ENCODE measurements at places on chromosomes 6 and 20. TPM values are rescaled to one million over a fixed set of nuclear protein-coding genes. Genes with fewer than 3 reads are reported as not detected.

DNA sequence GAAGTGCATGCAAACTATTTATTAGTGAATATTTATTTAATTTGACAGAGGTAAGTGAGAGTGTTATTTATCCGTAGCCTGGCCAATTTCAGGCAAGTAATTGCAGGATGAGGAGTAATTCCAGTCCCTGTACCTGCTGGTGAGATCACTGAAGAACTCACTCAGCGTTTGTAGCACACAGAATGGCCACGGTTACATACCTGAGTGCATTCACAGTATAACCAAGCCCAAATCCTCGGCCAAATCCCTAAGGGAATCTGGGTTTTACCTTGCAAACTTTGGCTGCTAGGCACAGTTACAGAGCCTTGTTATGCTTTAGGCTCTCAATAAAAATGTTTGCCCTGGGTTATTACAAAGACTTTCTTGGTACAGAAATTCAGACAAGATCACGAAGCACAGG, 93.3 kb downstream of the KCNQ5 start:
- no peaks in the 10 kb centered on the region for H3K4me1 ChIP-seq
- H3K27me3 ChIP-seq: no peaks in the 10 kb centered on the region
- no peak overlapping the region for H3K4me3 ChIP-seq
- no peak overlapping the region for H3K27ac ChIP-seq
- no peak for DNase-seq

DNA sequence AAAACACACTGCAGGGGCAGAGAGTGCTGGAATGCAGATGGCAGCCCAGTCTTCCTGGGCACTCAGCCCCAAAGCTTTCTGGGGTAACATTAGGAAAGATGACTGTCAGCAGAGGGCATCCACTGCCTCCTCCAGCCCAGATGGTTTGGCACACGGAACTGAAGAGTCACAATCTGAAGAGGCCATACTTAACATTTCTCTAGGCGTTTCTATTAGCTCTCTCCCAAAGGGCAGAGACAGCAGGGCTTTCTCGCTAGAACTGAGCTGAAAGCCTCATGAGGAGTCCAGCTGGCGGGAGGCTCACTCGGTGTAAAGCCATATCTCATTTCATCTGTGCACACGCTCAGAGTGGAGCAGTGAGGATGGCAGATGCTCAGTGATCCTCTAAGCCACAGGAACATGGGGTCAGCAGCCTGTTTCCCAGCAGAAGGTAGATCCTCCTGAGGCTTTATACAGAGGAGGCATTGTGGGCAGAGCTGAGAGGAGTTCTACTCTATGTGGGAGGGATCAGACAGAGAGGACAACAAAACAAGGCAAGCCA, 28.1 kb downstream of the ALDH8A1 start:
- H3K36me3 ChIP-seq: no peaks in the 10 kb centered on the region
- H3K4me1 ChIP-seq: no peaks in the 10 kb centered on the region
- DNase-seq: no peak
- H3K27me3 ChIP-seq: no peaks in the 10 kb centered on the region
- no peak overlapping the region for H3K27ac ChIP-seq

The MMS22L gene
- 0.61 TPM for polyA plus RNA-seq

DNA sequence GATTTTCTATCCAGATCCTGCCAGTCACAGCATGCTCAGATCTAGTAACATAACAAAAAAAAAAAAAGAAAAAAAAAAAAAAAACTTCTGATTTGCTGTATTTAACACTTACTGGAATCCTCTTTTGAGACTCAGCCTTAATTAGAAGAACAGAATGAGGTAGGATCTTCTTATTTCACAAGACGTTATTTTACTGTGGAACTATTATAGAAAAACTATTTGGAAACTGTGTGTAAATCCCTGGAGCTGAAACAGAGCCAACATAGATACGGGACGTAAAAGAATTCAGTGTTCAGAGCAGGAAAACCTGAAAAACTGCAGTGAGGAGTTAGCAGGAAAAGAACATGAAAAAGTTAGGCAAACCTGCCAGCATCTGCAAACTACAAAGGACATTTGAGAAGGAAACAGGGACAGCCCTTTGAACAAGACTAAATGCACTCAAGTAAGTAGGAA, 3.4 kb upstream of the ZNF217 start:
- H3K36me3 ChIP-seq: no peaks in the 10 kb centered on the region
- DNase-seq: peak; percentile 5
- peaks cover 16% of the 10 kb centered on the region for H3K4me1 ChIP-seq
- peak overlapping the region; percentile 99 for H3K27ac ChIP-seq
- H3K27me3 ChIP-seq: no peaks in the 10 kb centered on the region

The SIRPG gene
- polyA plus RNA-seq: not detected

The CDH22 gene
- 0.42 TPM for polyA plus RNA-seq

DNA sequence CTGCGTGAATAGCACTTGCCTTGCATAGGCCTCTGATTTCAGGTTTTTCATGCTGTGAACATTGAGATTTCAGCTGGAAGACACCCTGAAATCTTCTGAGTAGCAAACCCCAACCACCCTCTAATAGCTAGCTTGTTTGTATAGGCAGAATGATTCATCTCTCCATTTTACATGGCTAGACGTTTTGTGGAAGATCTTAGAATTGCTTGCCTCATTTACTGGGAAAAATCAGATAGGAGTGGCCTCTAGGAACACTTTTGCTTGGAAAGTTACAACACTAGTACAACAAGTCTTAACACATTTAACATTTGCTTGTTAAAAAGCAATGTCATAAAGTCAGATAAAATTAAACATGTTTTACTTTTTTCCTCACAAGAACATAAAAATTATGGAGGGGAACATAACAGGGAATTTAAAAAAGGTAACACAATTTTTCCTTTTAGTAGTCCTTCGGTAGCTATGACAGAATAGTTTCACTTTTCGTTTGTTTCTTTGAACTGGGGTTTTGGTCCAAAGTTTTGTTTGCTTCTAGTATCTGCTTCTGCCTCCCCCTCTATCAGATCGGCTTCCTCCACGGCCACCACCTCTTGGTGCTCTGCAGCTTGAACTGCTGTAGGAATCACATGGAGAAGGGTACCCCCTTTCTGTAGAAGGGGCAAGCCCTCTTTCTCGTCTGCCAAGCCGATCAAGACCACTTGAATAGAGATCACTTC, 102.2 kb upstream of the PTCHD4 start:
- no peaks in the 10 kb centered on the region for H3K36me3 ChIP-seq
- no peaks in the 10 kb centered on the region for H3K4me1 ChIP-seq
- DNase-seq: no peak
- no peaks in the 10 kb centered on the region for H3K27me3 ChIP-seq

GRCh38 chr6:150635906-150636514, 36.3 kb downstream of the PLEKHG1 start:
- DNase-seq: no peak
- H3K36me3 ChIP-seq: peaks cover 4% of the 10 kb centered on the region
- peaks cover 2% of the 10 kb centered on the region for H3K4me1 ChIP-seq
- no peaks in the 10 kb centered on the region for H3K27me3 ChIP-seq
- no peak overlapping the region for H3K4me3 ChIP-seq
- H3K27ac ChIP-seq: no peak overlapping the region

- no peaks in the 10 kb centered on the region for H3K27me3 ChIP-seq
- H3K4me3 ChIP-seq: no peak overlapping the region
- H3K4me1 ChIP-seq: no peaks in the 10 kb centered on the region
- H3K36me3 ChIP-seq: no peaks in the 10 kb centered on the region
These were observed 164.7 kb upstream of the CHD6 start for GRCh38 chr20:41782730-41783406.

GRCh38 chr6:142570221-142570671, 268.4 kb downstream of the ADGRG6 start:
- H3K27me3 ChIP-seq: no peaks in the 10 kb centered on the region
- H3K4me3 ChIP-seq: no peak overlapping the region
- DNase-seq: no peak
- no peak overlapping the region for H3K27ac ChIP-seq

GRCh38 chr6:78192057-78192456, 539.2 kb downstream of the MEI4 start:
- no peaks in the 10 kb centered on the region for H3K36me3 ChIP-seq
- H3K4me3 ChIP-seq: no peak overlapping the region
- H3K27me3 ChIP-seq: no peaks in the 10 kb centered on the region
- H3K27ac ChIP-seq: no peak overlapping the region
- no peaks in the 10 kb centered on the region for H3K4me1 ChIP-seq

DNA sequence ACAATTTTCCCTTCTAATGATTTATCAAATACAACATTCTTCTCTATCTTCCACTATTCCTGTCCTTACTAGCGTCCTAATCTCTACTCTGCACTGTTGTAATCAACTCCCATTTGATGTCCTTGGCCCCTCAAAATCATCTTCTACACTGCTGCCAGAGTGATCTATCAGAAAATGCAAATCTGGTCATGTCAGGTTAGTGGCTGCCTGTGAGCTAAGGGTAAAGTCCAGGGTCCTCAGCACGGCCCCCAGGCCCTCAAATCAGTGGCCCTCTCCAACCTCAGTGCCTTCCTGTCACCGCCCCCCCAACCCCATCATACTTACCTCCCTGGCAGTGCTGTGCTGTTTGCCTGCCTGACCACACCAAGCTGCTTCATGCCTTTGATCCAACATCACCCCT, 3.8 kb downstream of the LYRM4 start:
- peaks cover 9% of the 10 kb centered on the region for H3K4me1 ChIP-seq
- H3K36me3 ChIP-seq: no peaks in the 10 kb centered on the region
- H3K27ac ChIP-seq: no peak overlapping the region

The FGD2 gene
- 4.1 TPM for polyA plus RNA-seq

DNA sequence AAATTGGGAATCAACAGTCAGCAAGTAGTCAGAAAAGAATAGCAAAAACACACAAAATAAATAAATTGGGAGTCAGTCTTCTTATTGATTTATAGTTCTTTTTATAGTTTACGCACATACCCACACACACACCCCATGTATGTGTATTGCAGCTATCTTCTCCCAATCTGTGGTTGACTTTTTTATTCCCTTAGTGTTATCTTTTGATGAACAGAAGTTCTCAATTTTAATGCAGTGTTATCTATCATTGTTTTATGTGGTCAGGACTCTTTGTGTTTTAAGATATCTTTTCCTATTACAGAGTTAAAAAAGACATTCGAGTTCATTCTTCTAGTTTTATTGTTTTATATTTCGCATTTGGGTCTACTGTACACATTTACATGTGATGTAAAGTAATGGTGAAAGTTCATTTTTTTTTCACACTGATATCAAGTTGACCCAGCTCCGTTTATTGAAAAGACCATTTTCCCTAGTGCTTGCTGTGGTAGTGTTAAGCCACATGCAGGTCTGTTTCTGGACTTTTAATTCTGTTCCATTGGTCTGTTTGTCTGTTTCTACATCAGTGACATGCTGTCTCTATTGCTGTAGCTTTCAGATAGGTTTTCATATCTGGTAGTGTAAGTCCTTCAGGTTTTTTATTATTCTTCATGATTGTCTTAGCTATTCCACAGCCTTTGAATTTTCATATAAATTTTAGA, 78.4 kb downstream of the ZFAND3 start:
- H3K27ac ChIP-seq: no peak overlapping the region
- H3K4me1 ChIP-seq: no peaks in the 10 kb centered on the region

DNA sequence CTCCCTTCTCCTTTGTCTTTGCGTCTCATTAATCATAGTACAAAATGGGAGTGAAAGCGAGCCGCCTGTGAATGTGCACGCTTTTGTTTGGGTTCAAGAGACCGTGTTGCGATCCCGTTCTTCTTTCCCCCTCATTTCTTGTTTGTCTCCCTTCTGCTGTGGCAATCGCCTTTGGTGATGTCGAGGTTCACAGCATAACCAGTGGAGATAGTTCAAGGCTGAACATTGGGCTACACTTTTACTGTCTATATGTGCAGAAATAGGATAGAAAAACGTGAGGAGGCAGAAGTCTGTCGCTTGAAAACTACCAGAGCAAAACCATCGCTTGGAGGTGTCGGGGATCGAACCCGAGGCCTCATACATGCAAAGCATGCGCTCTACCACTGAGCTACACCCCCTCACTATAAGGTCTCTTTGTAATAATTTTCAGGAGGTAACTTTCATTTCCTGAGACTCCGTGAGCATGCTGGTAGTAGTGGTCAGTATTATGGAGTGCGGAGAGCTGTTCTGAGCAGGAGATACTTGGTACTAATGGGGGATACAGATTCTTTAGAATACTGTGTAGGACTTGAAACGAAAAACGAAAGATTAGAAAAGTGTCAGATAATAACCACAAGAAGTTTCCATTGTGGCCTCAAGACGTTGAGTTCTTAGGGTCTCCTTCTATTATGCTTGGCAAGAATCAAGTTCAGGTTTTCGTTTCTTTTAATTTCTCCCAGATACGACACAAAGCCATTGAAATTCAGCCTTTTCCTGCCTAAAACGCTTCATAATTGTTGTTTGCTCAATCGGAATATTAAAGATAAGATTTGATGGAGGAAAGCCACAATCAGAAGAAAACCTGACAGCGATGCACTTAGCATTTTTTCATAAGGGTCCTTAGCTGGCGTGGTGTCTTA, 106.6 kb downstream of the TRIM27 start:
- no peak for DNase-seq
- H3K27me3 ChIP-seq: peaks cover 100% of the 10 kb centered on the region
- H3K4me3 ChIP-seq: no peak overlapping the region
- no peaks in the 10 kb centered on the region for H3K36me3 ChIP-seq

GRCh38 chr20:38829296-38829875, 23.9 kb downstream of the PPP1R16B start:
- no peak overlapping the region for H3K27ac ChIP-seq
- no peak overlapping the region for H3K4me3 ChIP-seq
- no peaks in the 10 kb centered on the region for H3K27me3 ChIP-seq
- peaks cover 37% of the 10 kb centered on the region for H3K4me1 ChIP-seq

DNA sequence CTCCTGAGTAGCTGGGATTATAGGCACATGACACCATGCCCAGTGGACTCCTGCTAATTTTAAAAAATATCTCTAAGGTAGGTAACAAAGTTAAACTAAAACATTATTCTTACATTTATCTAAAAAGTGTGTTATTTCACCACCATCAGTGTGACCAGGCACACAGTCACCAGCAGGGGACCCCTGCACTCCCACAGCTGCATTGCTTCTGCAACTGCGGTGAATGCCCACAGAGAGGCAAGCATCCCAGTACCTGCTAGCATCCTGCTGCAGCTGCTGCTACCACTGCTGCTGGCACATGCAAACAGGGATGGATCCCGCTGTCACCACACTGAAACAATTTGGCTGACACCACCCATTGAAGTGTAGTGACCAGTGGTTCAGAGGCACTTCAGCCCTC, 21.9 kb upstream of the EPB41L2 start:
- H3K4me3 ChIP-seq: no peak overlapping the region
- H3K27me3 ChIP-seq: no peaks in the 10 kb centered on the region
- no peaks in the 10 kb centered on the region for H3K4me1 ChIP-seq
- H3K27ac ChIP-seq: no peak overlapping the region
- H3K36me3 ChIP-seq: no peaks in the 10 kb centered on the region

DNA sequence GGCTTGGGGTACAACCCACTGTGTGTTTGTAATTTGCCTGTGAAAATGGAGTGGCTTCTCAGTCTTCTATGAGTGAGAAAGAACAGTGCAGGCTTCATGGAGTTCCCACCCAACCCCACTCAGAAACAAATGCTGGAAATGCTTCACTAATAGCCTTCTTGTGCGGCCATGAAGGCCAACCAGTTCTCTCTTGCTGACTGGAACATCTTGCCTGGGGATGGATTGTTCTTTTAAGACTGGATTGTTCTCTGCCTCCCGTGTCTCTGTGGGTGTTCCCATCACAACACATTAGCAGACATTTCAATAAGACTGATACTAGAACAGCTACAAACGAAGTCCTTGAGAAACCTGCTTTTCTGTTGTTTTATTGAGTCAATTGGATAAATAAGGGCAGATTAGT, 110.6 kb downstream of the PPP1R14C start:
- H3K27me3 ChIP-seq: no peaks in the 10 kb centered on the region
- DNase-seq: no peak
- H3K36me3 ChIP-seq: no peaks in the 10 kb centered on the region
- H3K4me1 ChIP-seq: no peaks in the 10 kb centered on the region
- H3K4me3 ChIP-seq: no peak overlapping the region
- H3K27ac ChIP-seq: no peak overlapping the region

The SYCP2L gene
- 0.50 TPM for polyA plus RNA-seq

The TMEM170B gene
- 1.0 TPM for polyA plus RNA-seq

GRCh38 chr20:3839328-3839727, 7.3 kb upstream of the MAVS start:
- no peak for DNase-seq
- H3K27me3 ChIP-seq: no peaks in the 10 kb centered on the region
- H3K27ac ChIP-seq: no peak overlapping the region
- no peak overlapping the region for H3K4me3 ChIP-seq

Data from heart left ventricle (tissue), 16 donors.